ENCODE measurements at places on chromosomes 2 and 18.

DNA sequence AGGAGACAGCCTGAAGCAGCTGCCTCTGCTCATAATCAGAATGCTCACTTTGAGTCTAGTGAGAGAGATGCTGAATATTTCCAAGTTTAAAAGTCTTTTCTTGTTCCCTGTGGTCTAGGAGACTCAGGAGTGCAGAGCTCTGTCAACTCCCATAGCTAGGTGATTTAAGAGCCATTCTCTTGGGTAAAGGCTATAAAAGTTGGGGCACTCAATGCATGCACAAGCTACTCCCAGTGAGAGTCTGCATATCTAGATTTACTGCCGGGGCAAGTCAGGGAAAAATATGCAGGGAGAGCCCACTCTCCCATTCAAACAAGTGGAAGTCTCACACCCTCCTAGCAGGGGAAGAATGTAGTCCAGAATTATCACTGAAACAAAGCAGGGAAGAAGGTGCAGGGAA, 408.6 kb upstream of the KCNJ3 start:
- DNase-seq: no peak

DNA sequence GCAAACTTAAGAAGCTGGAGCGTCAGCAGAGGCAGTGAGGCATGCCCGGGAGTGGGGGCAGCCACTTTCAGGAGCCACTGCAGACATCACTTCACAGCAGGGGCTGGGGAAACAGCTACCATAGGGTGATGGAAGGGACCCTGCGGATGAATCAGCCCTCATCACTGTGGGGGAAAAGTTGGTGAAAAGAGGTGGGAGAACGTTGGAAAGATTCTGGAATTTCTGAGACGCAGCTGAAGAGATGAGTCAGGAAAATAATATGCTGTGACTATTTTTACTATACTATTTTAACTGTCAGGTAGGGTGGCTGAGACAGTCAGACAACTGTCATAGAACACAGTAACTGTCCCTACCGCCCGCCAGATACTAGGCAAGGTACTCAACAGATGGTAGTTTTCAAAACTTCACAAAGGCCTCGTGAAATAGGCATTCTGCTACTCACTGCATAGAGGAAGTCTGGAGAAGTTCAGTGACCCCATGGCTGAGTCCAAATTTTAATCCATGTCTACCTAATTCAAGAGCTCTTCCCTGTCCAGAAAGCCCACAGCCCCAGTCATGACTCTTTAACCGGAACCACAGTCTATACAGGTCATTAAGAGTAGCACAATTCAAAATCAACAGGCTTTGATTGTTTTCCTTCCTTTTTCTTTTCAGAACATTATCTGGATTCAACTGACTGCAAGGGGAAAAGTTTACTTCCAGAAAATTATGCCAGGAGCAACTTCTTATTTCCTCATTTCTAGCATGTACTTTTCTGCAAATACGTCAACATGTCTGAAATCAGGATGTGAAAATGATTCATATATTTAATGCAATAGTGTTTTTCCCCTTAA, 39.3 kb upstream of the EPB41L3 start:
- no peak for DNase-seq

- no peak for DNase-seq
Measured at GRCh38 chr2:157427003-157427921, 16.6 kb downstream of the CYTIP start.

DNA sequence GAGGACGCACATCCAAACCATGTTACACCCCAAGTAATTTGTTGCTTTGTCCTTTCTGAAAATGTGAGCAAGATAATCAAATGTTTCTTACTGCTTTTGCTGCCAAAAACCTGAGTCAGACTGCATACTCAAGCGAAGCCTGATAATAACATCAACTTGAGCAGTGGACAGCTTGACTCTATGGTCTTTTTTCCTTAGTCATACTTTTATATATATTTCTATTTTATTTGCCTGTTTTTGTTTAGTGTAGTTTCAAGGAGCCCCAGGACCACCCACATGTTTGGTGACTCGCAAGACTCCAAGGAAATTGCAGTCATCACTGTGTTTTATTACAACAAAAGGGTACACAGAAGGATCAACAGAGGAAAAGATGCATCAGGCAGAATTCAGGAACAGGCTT, 688.4 kb upstream of the PIK3C3 start:
- no peak for DNase-seq

DNA sequence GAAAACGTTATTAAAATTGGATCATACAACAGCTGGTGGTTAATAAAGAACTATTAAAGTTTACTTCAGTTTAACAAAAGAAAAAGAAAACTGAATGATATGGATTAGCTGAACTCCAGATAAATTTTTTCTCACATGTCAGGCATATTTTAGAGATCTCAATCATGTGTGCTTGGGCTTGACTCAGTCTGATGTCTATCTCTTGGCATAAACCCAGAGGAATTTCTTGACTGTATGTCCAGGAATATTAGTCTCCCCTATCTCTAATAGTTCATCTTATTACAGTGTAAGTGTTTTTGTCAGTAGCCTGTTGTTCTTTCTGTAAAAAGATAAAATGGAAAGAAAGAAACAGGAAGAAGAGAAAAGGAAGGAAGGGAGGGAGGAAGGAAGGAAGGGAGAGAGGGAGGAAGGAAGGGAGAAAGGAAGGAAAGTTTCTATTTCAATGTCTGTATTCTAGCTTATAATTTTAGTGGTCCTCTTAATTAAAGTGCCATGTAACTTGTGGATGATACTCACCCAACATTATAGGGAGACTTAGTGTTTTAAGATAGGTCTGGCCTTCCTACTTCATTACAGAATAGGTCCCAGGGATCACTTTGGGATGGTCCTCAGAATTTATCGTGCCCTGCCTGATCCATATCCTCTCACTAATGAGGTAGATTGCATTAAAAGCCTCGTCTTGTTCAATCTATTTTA, 99.7 kb upstream of the UGP2 start:
- no peak for DNase-seq
